Aorta (tissue), 5 donors: ENCODE measurements at places on chromosomes 7 and 10. TPM values are rescaled to one million over a fixed set of nuclear protein-coding genes. Genes with fewer than 3 reads are reported as not detected.
A peak's percentile ranks its signal among the peaks of the same experiment; 100 is the strongest.

GRCh38 chr7:64608116-64608910 lies 45.4 kb upstream of the ZNF680 start:
- no peak for DNase-seq

DNA sequence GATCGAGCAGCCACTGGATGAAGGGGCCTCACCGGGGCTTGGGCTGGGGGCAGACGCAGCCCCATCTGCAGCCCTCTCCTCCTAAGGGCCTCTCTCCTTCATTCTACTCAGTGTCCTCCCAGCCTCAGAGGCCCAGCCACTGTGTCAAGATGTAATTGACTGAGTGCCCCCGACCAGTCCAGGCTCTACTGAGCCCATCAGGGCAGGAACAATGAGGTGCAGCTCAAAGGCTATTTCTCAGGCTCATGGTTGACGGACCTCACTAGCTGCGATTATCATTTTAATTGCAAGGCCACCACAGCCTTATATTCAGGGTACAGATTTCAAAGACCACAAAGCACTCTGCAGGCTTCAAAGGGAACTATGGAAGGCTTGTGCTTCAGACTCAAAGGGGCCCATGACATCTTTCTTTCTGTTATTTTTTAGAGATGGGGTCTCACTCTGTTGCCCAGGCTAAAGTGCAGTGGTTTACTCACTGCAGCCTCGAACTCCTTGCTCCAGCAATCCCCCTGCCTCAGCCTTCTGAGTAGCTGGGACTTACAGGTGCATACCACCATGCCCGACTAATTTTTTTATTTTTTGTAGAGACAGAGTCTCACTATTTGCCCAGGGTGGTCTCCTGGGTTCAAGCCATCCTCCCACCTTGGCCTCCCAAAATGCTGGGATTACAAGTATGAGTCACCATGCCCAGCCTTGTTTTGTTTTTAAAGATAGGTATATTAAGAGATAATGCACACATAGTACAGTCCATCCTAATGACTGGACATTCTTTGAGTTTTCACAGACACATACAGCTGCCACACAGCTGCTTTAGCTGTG lies 23.7 kb downstream of the SLC29A3 start:
- no peak for DNase-seq

- DNase-seq, result no peak
Measured at GRCh38 chr7:23210506-23210905, 28.7 kb downstream of the NUP42 start.

DNA sequence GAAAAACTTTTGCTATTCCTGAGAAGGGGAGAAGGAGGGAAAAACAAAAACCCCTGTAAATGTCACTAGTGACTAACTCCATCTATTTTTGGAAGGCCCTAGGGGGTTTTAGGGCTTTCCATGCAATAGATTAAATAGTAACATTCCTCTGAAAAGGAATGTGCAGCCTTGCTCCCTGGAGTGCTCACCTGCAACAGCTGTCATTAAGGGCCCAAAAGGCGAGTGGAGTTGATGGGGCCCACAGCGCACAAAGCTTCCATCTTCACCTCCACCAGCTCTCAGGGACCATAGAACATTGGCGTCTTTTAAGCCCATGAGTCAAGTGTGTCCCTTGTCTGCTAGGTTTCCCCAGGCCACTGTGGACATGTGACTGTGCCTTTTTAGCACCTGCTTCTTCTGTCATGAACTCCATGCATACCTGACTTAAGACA lies 58.0 kb upstream of the IL6 start:
- no peak for DNase-seq

GRCh38 chr7:17098515-17098914 lies 199.9 kb upstream of the AHR start:
- DNase-seq, result no peak

DNA sequence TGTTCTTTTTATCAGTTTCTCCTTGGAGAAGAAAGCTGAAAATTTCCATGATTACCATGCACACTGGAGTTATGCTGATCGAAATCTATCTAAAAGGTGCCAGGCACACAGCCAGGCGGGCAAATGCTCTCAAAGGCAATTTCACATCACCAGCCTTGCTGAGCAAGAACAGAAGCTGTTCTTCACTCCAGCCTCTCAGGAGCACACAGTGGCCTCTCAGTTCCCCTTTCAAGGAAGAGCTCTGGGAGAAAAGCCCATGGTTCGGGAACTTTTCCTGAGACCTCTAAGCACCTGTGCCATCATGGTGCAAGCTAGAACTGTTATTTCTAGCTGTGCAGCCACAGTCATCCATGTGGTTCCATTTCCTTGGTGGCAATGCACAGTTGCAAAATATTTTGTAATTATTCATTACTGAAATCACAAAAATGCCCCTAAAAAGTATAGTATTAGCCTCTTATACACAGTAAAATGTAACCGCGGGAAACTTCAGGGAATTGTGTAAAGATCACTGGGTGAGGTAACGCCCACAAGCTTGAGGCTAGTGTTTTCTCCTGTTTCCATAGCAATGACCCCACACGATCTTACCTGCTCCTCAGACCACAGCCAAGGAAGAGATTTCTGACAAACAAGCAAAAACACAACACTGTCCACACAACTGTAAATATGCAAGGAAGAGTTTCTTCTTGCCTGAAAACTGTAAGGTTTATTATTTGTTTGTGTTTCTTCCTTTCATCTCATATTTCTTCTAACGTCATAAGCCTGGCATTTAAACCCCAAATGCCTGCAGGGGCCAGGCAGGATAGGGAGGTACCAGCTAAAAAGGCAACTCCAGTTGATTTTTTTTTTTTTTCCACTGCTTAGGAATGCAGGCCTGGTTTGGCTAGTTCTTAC lies 121.2 kb downstream of the FAM107B start:
- DNase-seq, result peak; percentile 52

DNA sequence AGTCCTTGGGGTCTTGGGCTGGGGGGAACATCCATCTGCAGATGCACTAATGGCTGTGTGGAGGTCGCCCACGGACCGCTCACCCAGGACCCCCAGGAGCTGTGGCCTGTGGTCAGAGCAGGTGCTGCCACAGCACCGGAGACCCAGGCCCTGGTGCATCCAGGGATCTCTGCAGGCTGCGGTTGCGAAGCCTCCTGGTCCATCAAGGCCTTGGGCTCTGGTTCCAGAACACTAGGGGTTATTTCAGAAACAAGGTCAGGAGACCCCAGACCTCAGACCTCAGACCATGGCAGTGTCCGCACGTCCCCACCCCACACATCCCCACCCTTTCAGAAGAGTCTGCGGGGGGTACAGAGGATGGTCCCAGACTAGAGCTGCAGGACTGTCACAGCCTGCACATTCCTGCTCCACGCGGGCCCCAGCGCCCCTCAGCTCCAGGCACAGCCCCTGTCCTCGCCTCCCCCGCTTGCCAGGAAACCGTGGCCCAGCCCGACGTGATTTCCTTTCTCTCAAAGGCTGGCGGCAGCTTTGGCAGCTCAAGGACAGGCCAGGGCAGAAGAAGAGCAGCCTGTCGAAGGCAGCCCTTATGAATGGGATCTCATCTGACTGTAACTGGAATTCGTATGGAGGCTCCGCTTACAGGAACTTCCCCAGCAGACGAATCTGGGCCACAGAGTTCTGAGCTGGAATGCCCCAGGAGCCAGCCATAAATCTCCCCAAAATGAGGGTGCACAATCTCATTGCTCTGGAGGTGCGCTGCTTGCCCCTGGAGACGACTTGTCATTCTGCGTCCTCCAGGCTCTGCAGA lies 136.2 kb upstream of the RET start:
- no peak for DNase-seq

GRCh38 chr10:125260260-125260659 lies 99.9 kb upstream of the CTBP2 start:
- DNase-seq, result no peak

GRCh38 chr10:93599335-93599734 lies 1.7 kb downstream of the RBP4 start:
- DNase-seq, result no peak

- no peak for DNase-seq
Measured at GRCh38 chr7:80481196-80481884, 30.5 kb downstream of the GNAT3 start.

DNA sequence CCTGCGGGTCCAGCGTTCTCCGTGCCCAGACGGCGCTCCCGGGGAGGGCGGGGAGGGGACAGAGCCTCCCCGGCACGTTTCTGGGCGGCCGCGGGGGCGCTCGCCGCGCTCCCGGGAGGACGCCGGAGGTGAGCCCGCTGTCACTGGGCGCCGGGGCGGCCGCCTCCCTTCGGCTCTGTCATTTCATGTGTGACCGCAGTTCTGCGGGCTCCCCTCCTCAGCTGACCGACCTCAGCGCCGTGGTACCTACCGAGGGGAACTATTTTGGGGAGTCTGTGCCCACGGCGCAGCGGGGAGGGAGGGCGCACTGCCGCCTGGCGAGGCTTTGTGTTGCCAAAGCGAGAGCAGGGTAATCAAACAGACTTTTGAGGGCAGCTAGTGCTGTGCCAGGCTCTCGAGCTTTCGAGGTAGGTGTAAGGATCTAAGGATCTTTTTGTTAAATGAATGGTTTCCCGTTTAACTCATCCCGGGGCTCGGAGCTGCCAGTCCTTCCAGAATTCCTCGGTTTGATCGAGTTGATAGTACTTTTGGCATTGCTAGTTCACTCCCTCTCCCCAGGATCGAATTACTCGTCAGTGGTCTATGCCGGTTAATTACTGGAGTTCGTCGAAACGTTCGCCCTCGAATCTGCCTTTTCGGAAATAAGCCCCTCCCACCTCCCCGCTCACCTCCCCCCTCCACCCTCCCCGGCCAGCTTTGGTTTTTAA lies 1.9 kb downstream of the ARID5B start:
- DNase-seq, result peak; percentile 88

DNA sequence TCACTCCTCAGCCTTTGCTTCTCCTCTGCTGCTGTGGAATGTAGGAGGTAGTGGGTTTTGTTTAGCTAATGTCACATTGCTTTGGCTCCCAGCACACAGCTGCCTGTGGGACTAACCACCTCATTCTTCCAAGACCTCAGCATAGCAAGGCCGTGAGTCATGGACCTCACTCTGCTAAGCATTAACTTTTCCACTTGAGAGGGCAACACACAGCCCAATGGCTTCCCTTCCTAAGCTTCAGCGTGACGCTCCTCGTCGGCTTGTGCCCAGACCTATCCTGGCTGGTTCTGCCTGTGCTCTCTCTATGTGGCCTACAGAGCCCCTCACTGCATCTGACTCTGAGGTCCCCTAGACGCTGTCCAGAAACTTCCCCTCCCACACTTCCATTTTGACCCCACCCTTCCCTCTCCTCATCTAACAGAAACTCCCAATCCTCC lies 23.3 kb downstream of the MYOF start:
- DNase-seq, result peak; percentile 91

DNA sequence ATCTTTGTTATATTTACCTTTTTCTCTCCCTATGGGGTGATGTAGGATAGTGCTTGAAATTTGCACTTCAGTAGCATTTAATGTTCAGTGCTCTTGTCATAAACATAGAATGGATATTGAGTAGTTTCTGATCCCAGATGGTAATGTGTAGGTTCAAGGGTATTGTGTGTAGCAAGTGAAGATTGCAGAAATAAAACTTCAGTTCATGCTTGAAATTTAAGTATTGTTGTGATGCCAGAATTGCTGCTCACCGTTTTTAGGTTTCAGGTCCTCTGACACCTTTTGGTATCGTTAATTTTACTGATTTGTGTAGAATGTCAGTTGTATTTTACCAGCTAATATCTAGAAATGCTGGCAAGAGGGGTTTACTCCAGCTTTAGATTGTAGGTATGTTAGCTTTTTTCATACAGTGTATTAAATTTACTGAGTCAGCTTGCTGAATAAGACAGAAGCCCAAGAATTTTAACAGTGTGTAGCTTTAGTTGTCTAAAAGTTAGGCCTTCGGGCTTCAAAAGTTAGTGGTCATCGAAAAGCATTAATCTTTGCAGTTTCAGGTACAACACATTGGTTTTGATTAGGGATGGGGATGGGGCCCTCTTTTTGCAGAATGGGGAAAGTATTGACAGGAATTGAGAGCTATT lies 1.9 kb downstream of the PTEN start:
- DNase-seq, result no peak

GRCh38 chr7:18109762-18110161 lies 82.1 kb upstream of the PRPS1L1 start:
- no peak for DNase-seq

GRCh38 chr10:91023700-91024398 lies 103.0 kb upstream of the ANKRD1 start:
- no peak for DNase-seq

DNA sequence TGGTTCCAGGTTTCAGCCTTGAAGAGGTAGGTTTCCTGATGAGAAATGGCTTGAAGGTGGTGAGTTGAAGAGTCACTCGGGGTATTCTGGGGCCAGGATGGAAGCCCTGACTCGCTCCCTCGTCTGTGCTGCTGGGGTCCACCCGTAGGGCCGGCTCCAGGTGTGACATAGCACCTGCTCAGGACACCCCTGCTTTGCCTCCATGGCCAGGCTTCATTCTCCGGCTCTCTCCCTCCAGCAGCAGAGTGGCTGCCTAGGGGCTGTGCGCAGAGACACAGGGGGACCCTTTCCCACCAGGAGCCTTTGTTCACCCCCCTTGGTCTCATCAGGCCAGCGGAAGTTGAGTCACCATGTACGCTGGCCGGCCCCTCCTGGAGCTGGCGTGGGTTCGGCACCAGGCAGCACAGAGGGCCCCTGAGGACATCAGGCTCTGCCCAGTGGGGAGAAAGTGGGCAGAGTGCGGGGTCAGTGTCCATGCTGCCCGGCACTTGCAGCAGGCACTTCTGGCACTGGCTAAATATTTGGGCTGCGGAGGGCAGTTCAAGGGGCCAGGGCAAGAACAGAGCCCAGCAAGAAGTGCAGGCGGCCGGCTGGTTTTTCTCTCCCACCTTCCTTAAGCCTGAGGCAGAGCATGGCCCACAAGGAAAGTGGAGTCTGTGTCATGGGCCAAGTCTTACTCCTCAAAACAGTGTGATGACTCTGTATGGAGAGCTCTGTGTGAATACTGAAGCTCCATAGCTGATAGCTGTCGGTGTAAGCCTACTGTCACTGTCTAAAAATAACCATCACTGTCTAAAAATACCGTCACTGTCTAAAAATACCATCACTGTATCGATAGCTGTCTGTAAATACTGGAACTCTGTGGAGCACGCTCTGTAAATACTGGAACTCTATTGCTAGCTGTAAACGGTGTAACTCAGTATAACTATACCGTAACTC lies 3.7 kb upstream of the PRKAR1B start:
- DNase-seq, result no peak

GRCh38 chr10:44857363-44858016 lies 53.6 kb upstream of the TMEM72 start:
- DNase-seq, result peak; percentile 85

DNA sequence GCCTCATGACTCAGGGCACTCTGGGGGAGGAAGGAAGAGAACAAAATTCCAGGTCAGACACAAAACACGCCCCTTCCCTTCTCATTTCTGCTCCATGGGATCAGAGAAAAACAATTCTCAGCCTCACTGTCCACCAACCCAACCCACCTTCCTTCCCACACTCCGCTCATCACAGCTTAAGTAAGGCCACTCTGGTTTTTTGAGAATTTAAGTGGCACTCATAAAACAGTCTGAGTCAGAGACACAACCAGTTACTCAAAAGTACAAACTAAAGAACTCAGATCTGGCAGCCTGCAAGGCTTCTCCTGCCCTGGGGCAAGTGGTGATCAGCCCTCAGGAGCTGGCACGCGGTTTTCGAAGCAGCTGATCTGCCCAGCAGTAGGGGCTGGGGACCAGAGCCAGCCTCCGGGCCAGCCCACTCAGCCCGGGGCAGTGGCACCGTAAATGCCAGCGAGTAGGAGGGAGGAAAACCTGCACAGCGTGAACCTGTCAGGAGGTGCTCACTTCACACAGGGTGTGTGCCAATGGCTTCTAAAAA lies 39.1 kb upstream of the ABLIM1 start:
- no peak for DNase-seq

- peak; percentile 89 for DNase-seq
Measured at GRCh38 chr7:102978284-102978683, 65.5 kb downstream of the LRRC17 start.

The TRUB1 gene
- 5.4 TPM for total RNA-seq

The ANKRD30A gene
- total RNA-seq, result not detected

The HTR5A gene
- total RNA-seq, result not detected

The APBB1IP gene
- 18.5 TPM for total RNA-seq

The NKX1-2 gene
- total RNA-seq, result not detected

The LRRD1 gene
- total RNA-seq, result not detected
